NCI-H1694 treated with DMSO at 0.1 percent for 48 hours (cell line): ENCODE measurements at places on chromosomes 13 and 19.
A peak's percentile ranks its signal among the peaks of the same experiment; 100 is the strongest.

- peak; percentile 28 for DNase-seq
Observed at GRCh38 chr13:77325371-77325980, 1.4 kb downstream of the MYCBP2 start.

DNA sequence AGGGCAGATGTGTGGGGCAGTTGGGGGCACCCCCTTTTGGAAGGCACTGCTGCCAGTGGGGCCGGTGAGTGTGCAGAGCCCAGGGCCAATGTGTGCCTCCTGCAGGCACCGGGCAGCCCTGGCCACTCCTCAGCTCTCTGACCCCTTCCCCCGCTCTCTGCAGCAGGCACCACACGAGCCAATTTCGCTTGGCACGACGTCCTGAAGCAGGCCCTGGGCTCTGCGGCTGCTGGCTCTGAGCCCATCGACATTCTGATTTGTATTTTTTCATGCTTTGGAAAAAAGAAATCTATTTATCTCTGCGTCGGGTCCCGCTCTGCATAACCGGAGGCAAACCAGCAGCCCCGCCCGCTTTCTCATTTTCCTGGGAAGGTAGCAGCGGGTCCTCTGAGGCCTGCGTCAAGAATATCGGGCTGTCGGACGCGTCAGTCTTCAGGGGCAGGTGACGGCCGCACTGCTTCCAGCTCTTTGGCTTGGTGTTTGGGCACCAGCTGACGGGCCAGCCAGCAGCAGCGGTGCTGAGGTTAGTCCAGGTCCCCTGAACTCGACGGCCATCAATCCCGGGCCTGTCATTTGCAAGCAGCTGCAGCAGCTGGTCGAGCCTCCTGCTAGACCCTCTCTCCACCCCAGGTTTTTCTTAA is 134.3 kb downstream of the KDM4B start:
- DNase-seq = peak; percentile 19

GRCh38 chr13:99959127-99959539 is 12.4 kb downstream of the ZIC5 start:
- DNase-seq = no peak

- DNase-seq = no peak
Observed at GRCh38 chr13:51639171-51639570, 54.9 kb downstream of the WDFY2 start.

GRCh38 chr19:53037101-53038097 is 7.1 kb upstream of the ERVV-2 start:
- DNase-seq = no peak

DNA sequence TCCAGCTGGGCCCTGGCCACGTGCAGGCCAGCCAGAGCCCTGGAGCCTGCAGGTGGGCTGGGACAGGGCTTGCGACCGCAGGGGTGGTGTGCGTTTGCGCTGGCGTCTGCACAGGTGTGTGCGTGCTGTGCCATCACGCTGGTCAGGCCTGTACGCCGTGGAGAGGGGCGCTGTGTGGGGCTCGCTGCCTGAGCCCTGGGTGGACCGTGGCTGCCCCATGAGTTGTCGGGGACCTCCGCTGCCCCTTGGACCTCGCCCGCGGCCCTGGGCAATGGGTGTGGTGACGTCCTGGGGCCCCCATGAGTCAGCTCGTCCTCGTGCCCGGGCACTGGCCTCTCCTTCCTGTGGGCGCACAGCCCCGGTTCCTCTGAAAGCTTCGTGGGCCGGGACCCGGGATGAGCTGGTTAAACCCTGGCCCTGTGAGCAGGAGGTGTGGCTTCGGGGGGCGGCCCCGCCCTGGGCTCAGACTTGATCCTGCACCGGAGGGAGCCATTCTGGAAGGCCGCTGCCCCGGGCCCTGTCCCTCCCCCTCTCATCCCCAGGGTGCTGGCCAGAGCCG is 6.8 kb downstream of the CSNK1G2 start:
- no peak for DNase-seq

DNA sequence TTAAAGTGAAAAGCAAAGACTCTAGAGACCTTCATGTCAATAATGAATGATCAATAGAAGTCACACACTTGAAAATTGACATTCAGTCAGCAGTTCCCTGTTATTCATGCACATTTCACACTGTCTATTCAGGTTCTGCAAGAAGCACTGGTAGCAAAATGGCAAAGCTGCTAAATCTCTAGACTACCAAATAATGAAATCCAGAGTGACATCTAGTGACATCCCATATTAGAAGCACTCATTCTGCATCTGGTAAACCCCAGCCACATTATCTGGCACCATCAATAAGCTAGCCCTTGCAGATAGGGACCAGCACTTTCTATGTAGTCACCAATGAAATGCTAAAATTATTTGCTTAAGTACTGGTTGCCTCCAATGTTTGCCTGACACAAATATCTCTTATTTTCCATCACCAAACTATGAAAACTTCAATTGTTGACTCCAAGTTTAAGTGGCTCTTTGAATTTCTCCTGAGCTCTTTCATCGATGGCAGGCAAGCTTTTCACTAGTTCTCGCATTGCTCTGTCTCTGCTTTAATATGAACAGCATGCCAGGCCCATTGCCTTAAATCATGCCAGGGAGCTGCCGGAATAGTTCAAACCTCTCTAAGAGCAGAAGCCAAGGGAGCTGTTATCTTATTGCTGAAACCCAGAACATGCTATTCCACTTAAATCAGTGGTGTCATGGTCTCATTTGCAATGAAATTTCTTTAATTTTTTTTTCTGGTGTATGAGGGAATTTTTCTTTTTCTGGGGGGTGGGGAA is 409.9 kb downstream of the MZT1 start:
- DNase-seq = no peak

DNA sequence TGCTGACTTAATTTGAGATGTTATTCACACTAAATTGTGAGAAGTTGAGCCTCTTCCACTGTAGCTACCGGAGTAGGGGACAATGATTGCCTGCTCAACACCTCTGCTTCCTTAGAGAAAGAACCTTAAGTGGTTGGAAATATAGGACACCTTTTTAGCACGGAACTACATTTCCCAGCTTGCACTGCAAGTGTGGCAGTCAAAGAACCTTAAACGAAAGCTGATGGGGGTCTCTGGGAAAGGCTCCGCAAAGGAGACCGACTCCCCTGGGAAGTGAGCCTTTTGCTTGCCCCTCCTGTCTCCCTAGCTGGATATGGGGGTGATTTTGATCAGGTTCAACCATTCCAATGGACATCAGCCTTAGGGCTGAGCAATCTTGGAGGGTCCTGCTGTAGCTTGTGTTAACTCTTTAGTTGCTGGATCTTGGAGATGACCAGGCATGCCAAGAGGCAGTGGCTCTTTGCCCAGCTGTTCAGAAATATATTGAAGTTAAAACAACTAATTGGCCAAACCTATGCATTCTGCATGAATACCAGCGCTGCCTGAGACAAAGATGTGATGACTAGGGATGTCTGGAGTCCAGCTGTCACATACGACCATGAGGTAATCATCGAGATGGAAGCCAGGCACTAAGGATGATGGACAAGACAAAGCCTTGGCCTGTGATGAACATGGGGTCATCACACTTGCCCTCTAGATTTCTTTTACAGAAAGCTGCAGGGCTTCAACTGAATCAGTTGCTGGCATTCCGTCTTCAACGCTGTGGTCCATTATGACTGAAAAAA is 286.5 kb downstream of the FOXO1 start:
- no peak for DNase-seq

DNA sequence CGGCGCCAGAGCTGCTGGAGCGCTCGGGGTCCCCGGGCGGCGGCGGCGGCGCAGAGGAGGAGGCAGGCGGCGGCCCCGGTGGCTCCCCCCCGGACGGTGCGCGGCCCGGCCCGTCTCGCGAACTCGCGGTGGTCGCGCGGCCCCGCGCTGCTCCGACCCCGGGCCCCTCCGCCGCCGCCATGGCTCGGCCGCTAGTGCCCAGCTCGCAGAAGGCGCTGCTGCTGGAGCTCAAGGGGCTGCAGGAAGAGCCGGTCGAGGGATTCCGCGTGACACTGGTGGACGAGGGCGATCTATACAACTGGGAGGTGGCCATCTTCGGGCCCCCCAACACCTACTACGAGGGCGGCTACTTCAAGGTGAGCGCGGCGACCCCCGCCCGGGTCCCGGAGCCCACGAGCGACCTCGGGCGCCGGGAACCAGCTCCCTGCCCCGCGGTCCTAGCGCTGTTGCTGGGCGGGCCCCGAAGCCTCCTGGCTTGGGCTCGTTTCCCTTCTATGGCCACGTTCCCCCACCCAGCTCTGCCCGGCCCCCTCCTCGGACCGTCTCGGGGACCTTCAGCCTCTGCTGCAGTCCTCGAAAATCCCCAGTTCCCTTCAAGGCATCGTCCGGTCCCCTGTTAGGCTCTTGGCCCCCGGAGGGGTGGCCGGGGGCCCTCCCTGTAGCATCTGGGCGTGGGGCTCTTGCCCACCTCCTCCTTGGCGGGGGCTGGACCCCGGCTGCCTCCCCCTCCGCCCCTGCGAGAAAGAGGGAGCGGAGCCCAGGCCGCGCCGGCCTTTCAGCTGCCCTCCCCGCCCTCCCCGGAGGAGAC is at the start of gene CDC34:
Gene CDC34 (plus strand): TSS at position 8 of the 808 bp plus-strand sequence. CDS start 172 bp downstream, at position 180.
- no peak for DNase-seq

DNA sequence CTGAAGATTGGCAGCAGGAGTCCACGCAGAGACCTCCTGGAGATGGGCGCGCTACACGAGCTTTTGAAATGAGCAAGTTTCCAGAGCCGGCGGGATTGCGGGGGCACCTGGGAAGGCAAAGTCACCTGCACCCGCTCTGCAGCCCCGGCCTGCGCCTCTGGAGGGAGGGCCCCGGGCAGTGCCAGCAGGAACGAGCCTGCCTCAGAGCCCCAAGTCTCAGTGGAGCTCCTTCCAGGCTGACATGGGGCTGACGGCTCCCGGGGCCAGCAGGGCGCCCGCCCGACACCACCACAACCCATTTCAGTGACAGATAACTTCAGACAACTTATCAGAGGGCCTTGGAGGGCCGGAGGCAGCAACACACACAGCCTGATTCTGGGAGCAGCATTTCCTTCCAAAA is 45.0 kb downstream of the RASA3 start:
- no peak for DNase-seq

DNA sequence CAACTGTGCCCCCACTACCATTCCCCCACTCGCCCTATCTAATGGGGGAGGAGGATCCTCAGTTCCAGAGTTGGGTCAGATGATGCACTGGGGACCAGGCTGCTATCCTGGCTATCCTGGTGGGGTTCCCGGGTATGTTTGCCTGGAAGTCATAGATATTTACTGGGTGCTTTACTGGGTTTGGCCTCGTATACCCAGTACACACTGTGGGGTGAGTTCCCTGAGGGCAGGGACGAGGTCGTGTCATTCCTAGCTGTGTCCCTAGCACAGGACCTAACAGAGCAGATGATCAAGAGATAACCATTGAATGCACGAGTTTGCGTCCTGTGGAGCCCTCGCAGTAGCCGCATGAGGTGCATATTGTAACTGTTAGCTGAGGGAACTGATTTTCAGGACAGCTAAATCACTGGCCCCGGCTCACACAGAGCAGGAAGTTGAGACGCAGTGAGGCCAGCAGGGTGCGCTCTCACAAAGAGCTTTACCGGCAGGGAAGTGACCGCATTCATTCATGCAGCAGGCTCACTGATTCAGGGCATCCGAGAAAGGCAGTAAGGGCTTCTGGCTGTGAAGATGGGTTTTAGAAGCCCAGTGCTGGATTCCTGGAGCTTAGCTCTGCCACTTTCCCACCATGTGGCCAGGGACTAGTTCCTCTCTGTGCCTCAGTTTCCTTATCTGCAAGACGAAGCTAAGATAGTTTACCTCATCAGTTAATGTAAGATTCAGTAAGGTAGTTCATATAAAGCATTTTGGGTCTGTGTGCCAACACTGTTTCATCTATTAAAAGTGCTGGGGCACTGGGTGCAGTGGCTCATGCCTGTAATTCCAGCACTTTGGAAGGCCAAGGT is 6.0 kb downstream of the RUVBL2 start:
- DNase-seq = peak; percentile 73

DNA sequence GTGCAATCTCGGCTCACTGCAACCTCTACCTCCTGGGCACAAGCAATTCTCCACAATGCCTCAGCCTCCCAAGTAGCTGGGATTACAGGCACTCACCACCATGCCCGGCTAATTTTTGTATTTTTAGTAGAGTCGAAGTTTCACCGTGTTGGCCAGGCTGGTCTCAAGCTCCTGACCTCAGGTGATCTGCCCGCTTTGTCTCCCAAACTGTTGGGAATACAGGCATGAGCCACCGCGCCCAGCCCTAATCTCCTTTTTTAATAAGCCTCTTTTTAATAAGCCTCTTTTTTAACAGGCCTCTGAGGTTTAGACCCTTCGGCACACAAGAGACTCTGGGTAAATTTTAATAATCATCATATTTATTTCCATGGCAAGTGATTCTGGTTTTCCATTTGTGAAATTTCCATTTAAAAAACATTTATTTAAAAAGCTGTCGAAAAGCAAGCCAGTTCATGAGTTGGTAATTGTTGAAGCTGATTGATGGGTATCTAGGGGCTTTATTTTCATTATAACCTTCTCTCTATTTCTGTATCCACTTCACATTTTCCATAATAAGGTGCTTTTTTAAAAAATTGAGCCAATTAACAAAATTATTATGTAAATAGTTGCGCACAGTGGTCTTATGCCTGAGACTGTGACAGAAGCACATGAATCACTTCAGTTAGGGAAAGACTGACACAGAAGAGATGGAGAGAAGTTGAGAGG is 11.8 kb downstream of the POU2F2 start:
- no peak for DNase-seq

GRCh38 chr13:22596171-22596863 is 584.5 kb upstream of the SGCG start:
- DNase-seq = no peak

GRCh38 chr19:45442778-45443461 is 19.2 kb upstream of the ERCC1 start:
- no peak for DNase-seq

GRCh38 chr13:95128045-95128643 is 173.1 kb downstream of the ABCC4 start:
- no peak for DNase-seq

GRCh38 chr13:93467175-93467574 is 240.6 kb downstream of the GPC6 start:
- DNase-seq = no peak

DNA sequence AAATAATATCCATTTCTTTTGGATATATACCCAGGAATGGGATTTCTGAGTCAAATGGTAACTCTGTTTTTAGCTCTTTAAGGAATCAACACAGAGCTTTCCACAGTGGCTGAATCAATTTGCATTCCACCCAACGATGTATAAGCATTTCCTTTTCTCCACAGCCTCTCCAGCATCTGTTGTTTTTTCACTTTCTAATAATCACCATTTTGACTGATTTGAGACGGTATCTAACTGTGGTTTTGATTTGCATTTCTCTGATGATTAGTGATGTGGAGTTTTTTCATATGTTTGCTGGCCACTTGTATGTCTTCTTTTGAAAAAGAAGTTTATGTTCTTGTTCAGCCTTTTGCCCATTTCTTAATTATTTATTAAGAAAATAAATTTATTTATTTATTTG is 352.2 kb upstream of the OBI1 start:
- DNase-seq = no peak

GRCh38 chr13:104008075-104008474 is 941.9 kb upstream of the SLC10A2 start:
- DNase-seq = no peak

GRCh38 chr13:83449668-83450395 is 432.4 kb downstream of the SLITRK1 start:
- no peak for DNase-seq
